ENCODE measurements at places on chromosomes 1 and 21. TPM values are rescaled to one million over a fixed set of nuclear protein-coding genes. Genes with fewer than 3 reads are reported as not detected.

The S100A7A gene
- not detected for polyA plus RNA-seq

The CCDC30 gene
- 2.5 TPM for polyA plus RNA-seq

The ARHGAP29 gene
- 36.1 TPM for polyA plus RNA-seq

The ICOSLG gene
- 10.6 TPM for polyA plus RNA-seq

The RHCE gene
- 2.6 TPM for polyA plus RNA-seq

The C1orf210 gene
- polyA plus RNA-seq = not detected

The GPR3 gene
- polyA plus RNA-seq = 0.49 TPM

The MAP10 gene
- polyA plus RNA-seq = 2.9 TPM

The SELL gene
- 2.6 TPM for polyA plus RNA-seq

The PAQR6 gene
- polyA plus RNA-seq = 5.2 TPM

The GJA4 gene
- polyA plus RNA-seq = 37.1 TPM

The HORMAD1 gene
- not detected for polyA plus RNA-seq
